ENCODE measurements at places on chromosomes 4 and X.
A peak's percentile ranks its signal among the peaks of the same experiment; 100 is the strongest.

- no peak for DNase-seq
Measured at GRCh38 chr4:100166297-100167039, 23.8 kb downstream of the DDIT4L start.

DNA sequence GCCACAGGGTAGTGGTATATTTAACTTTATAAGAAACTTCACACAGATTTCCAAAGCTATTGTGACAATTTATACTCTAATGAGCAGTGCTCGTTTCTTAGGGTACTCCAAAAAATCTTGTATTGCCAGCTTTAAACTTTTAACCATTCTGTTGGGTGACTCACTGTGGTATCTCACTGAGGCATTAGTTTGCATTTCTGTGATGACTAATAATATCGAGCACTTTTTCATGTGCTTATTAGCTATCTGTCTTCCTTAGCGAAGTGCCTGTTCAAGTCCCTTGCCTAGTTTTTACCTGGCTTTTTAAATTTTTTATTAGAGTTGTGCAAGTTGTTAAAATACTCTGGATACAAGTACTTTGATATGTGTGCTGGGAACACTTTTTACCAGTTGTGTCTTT, 5.5 kb downstream of the PNMA3 start:
- no peak for DNase-seq

DNA sequence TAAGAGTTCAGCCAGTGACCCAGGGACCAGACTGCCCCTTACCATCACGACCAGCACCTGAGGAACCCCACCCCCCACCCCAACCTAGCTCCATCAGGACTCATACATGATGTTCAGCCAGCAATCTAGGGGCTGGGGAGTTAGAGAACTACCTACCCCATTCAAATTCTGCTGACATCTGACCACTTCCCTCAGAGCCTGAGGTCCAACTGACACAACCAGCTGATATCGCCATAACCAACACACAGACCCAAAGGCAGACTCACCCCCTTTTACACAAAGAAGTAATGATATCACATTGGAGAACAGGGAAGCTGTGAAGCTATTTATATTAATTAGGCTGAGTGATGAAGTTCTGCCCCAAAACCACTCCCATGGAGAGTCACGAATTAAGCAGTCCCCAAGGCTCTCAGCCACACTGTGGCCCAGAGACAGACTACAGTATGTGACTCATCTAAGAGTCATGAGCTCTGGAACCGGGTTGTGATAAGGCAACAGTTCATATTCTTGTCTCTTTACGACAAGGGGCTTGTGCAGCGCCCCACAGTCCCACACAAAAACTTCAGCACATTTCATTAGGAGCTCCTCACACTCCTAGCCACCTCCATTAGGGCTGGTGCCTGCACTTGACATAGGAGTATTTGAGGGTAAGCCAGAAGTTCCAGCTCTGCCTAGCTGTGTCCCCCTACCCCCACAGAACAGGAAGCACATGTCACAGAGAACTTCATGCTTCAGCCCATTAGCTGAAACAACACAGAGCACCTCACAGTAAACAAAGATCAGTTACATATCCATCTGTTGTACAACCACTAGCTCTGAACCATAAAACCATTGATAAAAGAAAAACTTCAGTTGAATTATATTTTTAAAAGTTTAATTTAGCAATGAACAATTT, 184.7 kb upstream of the ZCCHC13 start:
- no peak for DNase-seq

GRCh38 chr4:112279025-112279881, 6.5 kb downstream of the TIFA start:
- DNase-seq = no peak

DNA sequence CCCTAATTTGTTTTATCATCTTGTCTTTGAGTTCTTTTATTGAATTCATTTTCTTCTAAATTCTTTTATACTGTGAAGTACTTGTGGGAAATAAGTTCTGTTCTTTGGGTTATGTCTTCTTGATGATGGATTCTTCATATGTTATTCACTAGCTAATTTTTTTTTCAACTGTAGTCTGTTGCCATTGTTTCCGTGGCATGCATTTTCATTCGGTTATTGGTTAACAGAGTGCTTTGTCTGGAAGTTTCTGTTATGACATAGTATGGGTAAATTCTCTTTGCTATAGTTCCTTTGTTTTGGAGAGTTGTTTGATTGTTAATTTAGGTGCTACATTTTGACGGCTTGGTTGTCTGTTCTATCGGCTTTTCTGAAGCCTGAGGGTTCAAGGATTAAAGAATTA, 184.9 kb upstream of the AADAT start:
- DNase-seq = no peak

GRCh38 chr4:104848597-104849225, 298.0 kb upstream of the TET2 start:
- DNase-seq = no peak

- no peak for DNase-seq
Measured at GRCh38 chrX:68261060-68261672, 172.1 kb downstream of the OPHN1 start.

DNA sequence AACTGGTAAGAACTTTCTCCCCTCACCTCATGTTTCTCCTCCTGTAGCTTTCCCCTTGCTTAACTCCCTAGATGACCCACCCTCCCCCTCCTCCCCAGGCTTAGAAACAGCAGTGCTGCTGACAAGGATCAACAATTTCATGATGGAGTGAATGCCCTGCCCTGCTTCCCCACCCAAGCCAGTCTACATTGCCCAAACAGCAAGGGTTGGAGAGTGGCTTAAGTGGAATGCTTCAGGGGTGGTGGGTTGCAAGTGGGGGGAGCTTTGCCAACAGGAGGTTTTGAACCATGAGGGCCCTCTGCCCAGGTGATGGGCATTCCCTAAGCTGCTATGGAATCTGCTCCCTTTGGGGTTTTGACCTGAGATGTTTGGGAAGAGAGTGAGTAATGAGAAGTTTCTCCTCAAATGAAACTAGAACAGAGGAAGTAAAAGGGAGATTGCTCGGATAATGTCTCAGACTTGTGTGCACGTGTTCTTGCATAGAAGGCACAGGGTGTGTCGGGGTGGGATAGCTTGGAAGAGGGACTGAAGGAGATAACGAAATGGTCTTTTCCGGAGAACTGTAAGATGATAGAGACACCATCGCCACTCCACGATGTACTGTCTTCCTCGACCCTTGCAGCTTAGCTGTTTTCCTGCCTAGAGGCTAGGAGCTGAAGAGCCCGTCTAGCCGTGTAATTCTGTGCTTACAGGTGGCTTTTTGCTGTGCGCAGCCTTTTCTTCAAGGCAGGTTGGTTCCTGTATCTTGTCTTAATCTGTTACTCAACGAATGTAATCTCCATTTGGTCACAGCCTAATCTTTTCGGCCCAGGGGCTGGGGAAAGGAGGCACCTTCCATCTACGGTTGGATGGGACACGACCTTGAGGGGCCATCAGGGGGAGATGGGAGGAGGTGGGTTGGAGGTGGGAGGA, 10.1 kb downstream of the GDPD2 start:
- DNase-seq = no peak

DNA sequence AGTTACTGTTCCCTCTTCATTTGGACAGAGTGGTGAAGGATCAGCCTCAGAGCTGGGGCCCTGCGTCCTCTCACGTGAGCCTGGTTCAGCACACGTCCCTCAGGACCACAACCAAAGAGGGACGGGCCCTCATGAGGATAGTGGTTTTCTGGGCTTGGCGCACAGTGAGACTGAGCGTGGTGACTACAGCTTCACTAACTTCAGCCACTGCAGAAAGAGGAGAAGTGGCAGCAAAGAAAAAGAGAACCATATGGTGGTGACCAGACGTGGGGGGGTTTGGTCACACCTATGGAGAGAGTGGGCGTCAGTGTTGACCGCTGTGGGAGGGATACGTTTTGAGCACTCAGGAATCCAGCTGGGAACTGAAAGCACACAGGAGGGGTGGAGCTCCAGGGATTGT, 21.8 kb upstream of the TNIP3 start:
- no peak for DNase-seq

- no peak for DNase-seq
Measured at GRCh38 chr4:165553221-165553810, 174.5 kb downstream of the CPE start.

- no peak for DNase-seq
Measured at GRCh38 chrX:74179990-74180389, 124.0 kb upstream of the ZCCHC13 start.

- DNase-seq = no peak
Measured at GRCh38 chr4:186826846-186827533, 103.3 kb upstream of the FAT1 start.

- peak; percentile 6 for DNase-seq
Measured at GRCh38 chr4:94256828-94257227, 49.2 kb downstream of the SMARCAD1 start.

DNA sequence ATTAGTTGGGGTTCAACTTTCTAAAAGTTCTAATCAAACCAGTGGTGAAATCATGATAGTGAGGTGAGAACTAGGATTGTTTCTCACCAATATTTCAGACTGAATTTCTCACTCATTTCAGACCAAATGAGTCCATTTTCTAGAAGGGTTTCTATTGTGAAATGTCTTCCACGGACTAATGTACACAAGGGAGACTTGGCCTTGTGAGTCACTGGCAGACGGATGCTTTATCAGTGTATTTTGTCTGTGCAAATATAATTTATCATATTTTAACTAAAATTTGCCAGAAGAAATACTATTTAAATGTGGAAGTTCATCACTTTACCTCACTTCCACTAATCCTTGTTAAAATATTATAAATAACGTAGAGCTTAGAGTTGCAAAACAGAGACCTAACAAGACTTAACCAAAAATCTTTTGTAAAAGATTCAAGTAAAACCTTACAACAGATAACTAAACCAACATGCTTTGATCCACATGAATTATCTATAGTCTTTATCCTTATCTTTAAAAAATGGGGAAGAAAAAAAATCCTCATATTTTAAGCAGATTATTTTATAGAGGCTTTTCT, 506.0 kb upstream of the FAM241A start:
- DNase-seq = no peak

DNA sequence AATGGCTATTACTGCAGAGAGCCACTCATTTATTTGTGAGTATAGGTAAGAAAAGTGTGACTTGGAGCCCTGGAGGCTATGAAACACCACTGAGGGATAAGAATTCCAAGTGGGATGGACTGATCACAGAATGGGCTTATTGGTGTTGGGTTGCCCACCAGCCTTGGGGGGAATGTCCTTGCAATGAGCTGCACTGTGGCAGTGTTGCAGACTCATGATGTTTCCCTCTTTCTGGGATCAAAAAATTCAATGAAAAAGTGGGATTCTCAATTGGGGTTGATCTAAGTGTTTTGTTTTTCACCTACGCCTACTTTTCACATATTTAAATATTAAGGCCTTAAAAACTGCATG, 1024.5 kb upstream of the PCDH10 start:
- DNase-seq = no peak

- peak; percentile 62 for DNase-seq
Measured at GRCh38 chr4:76748649-76749048, 149.3 kb downstream of the SOWAHB start.

DNA sequence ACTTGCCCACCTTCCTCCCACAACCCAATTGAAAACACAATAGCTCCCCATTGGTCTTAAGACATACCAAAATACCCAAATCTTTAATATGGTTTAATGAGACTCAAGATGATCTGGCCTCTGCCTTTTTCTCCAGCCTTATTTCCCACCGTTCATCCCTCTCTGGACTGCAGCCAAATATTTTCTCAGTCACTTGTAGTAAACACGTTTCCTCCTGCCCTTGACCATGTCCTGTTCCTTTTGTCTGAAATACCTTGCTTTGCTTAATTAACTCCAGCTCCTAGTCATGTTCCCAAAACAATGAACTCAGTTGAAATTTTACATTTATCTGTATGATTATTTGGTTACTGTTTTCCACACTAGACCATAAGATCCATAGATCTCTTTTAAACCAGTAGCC, 8.4 kb upstream of the NUP54 start:
- no peak for DNase-seq

DNA sequence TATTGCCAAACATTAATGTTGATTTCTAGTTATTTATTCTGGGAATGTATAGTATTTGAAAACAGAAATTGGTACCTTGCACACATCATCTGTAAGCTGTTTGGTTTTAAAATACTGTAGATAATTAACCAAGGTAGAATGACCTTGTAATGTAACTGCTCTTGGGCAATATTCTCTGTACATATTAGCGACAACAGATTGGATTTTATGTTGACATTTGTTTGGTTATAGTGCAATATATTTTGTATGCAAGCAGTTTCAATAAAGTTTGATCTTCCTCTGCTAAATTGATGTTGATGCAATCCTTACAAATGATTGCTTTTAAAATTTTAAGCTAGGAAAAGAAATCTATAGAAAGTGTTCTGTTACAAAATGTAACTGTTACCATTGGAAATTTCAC, 30.8 kb upstream of the FMR1NB start:
- DNase-seq = no peak

- DNase-seq = no peak
Measured at GRCh38 chr4:40831146-40831907, 81.6 kb downstream of the NSUN7 start.

- DNase-seq = no peak
Measured at GRCh38 chr4:37455301-37456131, 211.0 kb downstream of the NWD2 start.

- DNase-seq = no peak
Measured at GRCh38 chrX:114591121-114591520, 7.2 kb downstream of the HTR2C start.
